ENCODE measurements at places on chromosomes 7 and 10.

- DNase-seq = no peak
These were observed 290.9 kb downstream of the CAMK1D start for GRCh38 chr10:12639996-12640944.

DNA sequence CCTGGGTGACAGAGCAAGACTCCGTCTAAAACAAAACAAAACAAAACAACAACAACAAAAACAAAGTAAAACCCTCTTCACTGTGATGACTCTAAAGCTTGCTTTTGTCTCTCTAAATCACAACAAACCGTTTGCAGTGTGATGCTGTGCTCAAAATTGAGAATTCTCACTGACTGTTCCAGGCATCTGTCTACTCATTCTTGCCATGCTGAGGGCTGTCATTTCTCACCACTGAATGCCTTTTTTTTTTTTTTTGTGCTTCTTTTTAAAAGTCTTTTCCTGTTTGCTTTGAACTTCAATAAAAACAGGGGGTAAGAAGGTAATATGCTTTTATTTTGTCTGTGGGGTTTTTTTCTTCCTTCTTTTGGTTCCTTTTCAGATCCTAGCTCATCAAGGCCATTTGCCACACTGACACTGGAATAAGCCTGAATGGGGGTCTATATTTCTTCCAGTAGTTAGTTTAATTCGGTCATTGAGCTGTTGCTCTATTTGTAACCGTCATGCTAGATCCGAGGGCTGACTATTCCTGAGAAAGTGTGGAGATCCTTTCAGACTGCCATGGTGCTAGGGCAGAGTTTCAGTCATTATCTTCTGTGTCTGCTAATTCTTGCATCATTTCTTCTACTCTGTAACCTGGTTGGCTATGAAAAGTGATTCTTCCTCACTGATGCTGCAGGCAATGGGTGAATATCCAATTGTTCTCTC, 10.6 kb downstream of the FAS start:
- DNase-seq = no peak

GRCh38 chr10:71613261-71613777, 106.3 kb downstream of the C10orf105 start:
- DNase-seq = no peak

GRCh38 chr7:39647816-39648215, 24.4 kb downstream of the RALA start:
- DNase-seq = no peak

- no peak for DNase-seq
These were observed 28.6 kb upstream of the LAMB4 start for GRCh38 chr7:108158776-108159175.

GRCh38 chr10:1120306-1120705, 64.1 kb downstream of the WDR37 start:
- DNase-seq = no peak

GRCh38 chr10:71135236-71135635, 77.1 kb upstream of the UNC5B start:
- no peak for DNase-seq

DNA sequence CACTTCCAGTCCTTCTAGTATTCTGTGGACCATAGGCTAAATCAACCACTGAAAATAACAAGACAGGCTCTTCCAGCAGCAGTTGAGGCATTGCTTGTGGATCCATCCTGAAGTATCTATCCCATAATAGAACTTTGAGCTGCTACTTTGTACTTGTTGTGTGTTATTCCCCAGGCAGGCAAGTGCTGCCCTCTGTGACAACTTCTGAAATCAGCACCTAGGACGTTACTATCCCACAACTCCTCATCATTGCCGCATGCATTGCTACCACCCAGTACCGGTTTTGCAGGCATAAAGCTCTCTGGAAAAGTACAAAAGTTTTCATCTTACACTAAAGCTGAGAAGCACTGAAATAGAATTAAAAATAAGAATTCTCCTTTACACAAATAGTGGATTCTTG, 145.3 kb downstream of the HTR7 start:
- no peak for DNase-seq

- no peak for DNase-seq
These were observed 44.2 kb downstream of the PDE1C start for GRCh38 chr7:32026083-32026425.

DNA sequence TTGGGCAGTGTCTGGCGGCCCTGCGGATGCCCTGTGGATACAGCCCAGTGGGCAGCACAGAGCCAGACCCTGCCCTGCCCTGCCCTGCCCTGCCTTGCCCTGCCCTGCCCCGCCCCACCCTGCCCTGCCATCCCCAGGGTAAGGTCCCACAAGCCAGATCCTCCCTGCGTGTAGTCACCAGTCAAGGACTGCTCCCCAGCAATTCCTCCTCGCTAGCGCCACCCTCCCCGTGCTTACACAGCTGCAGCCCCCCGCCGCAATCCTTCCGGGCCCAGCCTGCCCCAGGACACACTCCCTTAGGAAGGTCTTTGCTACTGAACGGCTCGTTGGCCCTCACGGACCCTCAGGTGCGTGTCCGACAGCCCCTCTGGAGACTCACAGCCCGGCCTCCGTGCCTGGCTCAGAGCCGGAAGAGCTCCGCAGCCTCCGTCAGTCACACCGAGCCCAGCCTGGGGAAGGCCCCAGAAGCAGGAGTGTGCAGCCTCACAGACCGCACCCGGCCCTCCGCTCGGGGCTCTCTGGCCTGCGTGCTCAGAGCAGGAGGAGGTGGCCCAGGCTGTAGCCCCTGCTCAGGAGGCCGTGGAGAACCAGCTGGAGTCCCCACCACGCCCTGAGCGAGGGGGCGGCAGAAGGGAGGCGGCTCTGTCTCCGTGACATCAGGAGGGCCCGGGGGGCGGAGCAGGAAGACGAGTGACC, 68.3 kb downstream of the PWWP2B start:
- no peak for DNase-seq

- no peak for DNase-seq
These were observed 187.6 kb upstream of the STK17A start for GRCh38 chr7:43395351-43395750.

DNA sequence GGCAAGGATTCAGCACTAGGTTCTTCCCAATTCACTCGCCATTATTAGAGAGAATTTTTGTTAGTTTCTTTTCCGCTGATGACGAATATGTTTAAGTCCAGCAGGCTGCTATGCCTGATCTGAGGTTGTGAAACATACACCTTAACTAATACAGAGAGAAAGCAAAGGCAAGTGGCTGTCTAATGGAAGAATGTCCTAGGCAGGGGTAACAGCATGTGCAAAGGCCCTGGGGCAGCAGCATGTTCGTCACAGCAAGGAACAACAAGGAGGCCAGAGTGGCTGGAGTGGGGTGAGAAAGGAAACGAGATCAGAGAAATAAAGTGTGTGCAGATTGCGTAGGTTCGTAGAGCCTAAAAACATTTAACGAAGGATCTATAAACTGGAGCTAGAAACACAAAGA, 35.4 kb upstream of the CCDC7 start:
- no peak for DNase-seq

GRCh38 chr10:34323192-34323591, 491.9 kb downstream of the PARD3 start:
- no peak for DNase-seq

- DNase-seq = no peak
These were observed 7.3 kb downstream of the ICA1 start for GRCh38 chr7:8254667-8255066.

DNA sequence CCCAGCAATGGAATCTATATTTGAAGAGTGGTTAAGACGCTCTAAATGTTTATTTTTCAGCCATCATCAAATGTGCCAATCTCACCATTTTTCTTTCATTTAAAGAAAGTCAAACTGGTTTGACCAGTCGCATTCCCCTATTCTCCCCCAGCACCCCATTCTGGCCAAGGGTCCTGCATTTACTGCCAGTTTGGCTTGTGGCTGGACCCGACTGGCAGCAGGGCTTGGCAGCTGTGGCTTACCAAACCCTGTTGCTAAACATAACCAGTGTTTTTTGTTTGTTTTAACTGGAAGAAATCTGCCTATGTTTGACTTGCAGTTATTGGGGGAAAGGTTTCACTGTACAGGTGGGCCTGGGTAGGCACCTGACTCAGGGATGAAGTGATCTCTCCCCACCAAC, 116.3 kb downstream of the CYP26A1 start:
- DNase-seq = no peak

- no peak for DNase-seq
These were observed 51.7 kb downstream of the SMURF1 start for GRCh38 chr7:99092064-99092720.

- no peak for DNase-seq
These were observed 47.4 kb upstream of the CC2D2B start for GRCh38 chr10:95860166-95860940.

DNA sequence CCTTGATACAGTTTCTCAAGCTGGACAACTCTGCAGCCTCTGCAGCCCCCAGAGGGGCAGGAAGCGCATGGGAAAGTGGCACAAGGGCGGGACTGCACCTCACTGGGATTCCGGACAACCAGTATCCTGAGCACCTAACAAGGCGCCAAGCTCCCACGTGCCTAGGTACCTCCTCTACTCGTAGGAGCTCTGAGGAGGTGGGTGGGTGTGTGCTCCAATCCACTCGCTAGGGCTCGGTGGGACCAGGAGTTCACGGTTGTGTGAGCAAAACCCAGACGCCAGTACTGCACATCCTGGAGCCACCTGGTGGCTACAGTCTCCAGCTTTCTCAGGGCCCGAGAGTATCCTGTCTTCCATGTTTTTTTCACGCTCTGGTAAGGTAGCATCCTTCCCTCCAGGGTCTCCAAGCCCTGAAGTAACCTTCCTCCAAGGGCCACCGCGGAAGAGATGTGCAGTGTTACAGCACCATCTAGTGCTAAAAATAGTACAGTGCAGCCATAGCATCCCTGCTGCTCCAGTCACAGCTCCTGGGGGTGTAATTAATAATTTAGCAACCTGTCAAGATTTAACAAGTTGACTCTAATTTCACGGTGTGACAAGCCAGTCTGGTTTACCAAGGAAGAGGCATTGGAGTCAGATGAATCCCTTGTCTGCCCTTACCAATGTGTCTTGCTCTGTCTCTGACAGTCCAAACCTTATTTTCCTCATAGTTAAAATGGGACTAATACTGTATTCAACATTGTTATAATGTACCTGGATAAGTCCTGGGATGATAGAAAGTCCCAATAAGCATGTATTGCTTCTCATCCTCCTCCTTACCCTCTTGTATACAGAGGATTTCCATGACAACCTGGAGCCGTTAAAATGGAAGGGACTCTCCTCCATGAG, 70.4 kb downstream of the HERPUD2 start:
- DNase-seq = peak; percentile 14

DNA sequence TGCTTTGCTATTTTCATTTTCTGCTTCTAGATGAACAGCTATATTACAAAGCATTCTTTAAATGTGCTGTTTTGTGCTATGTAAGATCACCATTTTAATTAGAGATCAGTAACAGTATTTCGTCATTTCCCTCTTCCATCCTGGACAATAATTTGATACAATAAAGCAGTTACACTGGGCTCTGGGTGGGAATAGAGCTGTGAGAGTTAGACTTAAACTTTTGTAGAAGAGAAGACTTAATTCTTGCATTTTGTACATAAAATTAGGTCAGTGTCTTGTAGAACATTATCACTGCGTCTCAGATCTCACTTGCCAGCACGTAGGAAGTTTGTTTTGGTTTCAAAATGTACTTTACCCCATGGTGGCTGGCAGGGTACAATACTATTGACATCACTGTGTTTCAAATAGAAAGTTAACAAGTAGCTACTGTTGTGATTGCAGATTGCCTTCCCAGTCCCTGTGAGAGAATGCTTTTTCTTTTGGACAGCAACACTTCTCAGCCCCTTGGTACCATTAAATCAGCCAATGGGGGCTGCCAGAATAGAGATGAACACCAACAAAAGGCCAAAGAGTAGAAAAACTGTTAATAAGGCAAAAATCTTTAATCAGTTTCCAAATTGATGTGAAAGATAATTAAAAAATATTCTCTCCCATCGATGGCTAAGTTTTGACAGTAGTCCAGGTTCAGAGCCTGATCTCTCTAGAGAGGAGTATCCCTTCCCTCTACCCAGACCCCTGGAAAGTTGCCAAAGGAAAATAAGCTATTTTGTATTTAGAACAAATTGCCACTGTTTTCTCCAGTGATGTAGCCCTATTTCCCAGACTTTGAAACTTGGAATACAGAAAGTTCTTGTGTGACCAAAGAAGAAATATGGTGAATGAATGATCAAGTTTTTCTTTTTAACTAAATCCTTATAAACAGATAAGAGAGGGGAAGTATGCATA, 35.1 kb downstream of the SMNDC1 start:
- no peak for DNase-seq

GRCh38 chr10:72665925-72666324, 26.0 kb upstream of the MCU start:
- no peak for DNase-seq

DNA sequence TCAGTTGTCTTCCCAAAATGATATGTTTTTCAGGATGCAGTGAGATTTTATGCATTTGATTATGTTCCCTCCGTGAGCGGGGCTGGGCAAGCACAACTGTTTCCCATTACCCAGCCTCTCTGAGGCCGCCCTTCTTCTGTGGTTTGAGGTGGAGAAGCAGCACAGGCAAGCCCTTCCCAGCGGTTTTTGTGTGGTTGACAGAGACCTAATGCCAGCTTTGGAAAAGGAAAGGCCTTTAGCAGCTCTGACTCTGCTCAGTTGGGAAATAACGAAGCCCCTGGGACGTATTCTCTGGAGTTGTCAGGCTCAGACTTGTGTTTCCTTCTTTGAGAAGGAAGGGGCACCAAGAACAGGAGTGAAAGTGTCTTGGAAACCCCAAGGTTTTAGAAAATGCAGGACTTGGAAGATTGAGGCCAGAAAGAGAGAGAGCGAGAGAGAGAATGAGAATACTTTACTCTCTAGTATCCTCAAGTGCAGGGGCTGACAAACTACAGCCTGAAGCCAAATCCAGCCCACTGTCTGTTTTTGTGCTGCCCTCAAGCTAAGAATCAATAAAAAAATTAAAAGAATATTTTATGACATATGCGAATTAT, 20.6 kb upstream of the PDCD4 start:
- DNase-seq = no peak

DNA sequence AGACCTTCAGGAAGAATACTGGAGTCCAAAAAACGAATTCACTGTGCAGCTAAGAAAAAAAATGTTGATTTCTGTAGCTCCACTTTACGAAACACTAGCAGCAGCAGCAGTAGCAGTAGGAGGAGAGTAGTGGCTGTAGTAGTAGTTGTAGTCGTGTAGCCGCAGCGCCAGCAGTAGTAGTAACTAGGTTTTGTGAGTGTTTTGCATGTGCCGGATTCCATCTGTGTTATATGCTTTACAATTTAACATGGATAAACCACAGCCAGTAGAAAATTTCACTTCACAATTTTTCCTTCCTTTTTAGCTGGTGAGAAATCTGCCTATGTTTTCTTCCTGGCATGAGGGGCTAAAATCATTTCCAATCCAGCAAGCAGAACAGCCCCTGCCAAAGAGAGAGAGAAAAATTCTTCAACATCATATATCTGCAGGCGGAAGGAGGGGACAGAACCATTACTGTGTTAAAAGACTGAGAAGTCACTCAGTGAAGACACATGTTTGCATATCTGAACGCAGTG, 148.4 kb upstream of the C7orf33 start:
- no peak for DNase-seq

GRCh38 chr7:139829775-139830117, 682 bp downstream of the TBXAS1 start:
- DNase-seq = no peak

Measured in stimulated activated CD4-positive, alpha-beta T cell treated with anti-CD3 and anti-CD28 coated beads, Interleukin-4, amount 100 ng/mL, for 4 hours (primary cell).